T follicular helper cell (primary cell): ENCODE measurements at places on chromosomes 2 and 18.

DNA sequence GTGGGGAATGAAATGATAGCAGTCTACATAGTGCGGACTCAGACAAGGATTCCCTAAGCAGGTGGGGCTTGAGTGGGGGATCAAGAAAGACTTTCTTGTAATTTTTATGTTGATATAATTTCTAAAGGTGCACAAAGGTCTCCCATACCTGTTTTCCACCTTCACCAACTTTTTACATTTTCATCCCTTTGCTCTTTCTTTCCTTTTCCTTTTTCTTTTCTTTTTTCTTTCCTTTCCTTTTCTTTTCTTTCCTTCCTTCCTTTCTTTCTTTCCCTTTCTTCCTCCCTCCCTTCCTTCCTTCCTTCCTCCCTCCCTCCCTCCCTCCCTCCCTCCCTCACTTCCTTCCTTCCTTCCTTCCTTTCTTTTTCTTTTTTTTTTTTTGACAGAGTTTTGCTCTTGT, 10.1 kb upstream of the TRMT61B start:
- DNase-seq, result no peak

DNA sequence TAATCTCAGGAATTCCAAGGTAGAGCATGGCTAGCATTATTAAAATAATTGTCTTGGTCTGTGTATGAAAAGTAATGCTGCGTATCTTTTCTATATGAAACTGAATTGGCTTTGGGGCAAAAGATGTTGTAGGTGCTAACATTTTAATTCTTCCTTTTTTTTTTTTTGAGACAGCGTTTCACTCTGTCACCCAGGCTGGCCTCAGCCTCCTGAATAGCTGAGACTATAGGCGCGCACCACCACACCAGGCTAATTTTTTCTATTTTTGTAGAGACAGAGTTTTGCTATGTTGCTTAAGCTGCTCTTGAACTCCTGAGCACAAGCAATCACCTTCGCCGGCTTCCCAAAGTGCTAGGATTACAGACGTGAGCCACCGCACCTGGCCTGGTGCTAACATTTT, 172.6 kb upstream of the STON1 start:
- no peak for DNase-seq

DNA sequence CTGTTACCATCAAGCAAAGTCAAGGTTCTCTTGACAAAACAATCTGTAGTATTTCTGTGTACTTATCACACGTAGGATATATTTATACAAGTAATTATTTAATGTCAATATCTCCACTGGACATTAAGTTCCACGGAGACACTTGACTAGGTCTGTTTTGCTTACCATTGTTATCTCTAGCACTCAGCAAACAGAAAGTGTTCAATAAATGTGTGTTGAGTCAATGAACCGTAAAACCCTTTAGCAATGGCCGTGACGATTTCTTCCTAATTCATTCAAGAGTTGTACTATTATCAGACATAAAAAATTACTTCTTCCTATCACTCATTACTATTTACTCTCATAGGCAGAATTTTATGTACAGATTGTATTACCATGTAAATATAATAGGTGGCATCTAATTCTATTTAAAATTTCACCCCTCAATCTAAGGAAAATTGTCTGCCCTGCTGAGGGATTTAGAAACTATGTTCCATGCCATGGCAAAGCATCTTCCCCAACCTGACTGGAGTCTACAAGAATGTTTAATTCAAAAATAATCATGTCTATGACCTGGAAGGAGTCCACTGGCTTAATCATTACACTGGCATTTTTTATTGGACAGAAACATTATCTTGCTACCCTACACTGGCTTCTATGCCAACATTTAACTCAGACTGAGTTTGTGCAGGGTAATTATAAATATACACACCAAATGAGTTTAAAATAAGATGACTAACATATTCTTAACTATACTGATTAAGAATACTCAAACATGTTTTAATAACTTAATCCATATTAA, 301.9 kb downstream of the ZEB2 start:
- DNase-seq, result no peak

DNA sequence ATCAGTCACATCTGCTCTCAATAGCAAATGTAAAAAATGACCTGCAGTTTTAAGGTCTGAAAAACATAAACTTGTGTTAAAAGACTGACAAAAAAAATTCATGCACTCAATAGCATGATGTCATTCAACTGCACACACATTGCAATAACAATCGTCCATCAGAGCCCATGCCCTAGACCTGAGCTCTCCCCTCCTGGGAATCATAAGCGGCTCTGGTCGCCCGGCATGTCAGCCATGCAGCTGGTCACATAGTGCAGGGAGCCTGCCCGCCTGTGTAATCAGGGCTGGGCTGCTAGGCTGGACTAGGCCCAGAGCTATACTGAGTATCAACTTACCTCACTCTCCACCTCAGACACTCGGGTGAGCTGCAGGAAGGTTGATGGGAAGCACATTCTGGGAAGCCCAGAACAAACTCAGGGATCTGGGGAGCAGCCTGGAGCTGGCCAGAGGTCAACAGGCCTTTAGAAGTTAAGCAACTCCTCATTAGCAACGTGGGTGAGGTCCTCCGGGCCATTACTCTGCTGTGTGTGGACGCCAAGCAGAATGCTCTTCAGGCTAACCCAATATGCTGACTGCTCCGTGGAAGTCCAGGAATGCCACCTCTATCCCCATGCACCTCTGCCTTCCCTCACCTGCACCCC, 165.5 kb downstream of the TTC32 start:
- DNase-seq, result no peak

DNA sequence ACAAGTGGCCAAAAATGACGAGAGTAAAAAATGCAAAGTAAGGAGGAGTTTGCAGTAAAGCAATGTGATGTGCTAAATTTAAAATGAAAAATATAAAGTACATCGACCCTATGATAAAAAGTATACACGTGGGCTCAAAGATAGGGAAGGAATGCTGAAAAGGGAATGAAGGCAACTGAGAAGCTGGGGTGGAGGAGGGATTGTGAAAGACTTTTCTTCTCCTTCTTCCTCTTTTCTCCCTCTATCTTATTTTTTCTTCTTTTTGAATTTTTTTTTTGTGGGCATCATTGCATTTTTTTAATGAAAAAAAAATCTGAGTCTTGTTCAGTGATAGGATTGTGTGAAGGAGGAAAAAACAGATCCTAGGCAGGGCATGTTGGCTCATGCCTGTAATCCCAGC, 57.6 kb upstream of the STK17B start:
- DNase-seq, result no peak

- peak; percentile 27 for DNase-seq
Observed at GRCh38 chr2:55051026-55051866, 995 bp upstream of the RTN4 start.

GRCh38 chr2:240060977-240061591, 7.8 kb upstream of the OR6B3 start:
- DNase-seq, result peak; percentile 20

DNA sequence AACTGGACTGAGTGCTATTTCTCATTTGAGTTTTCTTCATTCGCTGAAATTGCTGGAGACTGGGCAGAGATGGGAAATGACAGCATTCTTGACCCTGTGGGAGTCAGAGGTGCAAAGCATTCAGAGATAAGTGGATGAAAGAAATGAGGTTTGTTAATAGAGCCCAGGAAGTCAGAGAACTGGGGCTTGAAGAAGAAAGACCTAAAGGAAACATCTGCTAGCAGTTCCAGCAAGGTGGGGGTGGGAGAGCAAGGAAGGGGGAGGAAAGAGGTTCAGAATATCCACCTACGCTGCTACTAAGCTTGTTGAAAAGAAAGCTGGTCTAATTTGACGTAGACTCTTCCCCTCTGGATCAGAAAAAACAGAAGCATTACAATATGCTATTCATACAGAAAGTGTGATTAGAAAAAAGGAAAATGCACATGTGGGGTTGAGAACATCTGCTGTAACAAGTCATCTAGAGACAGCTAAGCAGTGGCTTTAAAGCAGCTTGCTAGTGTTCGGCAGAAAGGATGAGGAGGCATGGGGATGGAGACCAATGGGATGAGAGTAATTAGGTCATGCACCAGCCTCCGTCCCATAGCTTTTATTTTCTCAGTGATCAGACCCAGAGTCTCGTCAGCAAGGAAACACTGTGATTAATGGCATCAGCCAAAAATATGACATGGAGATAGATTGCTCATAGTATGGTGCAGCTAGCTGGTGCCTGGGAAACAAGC, 29.7 kb downstream of the NAB1 start:
- DNase-seq, result no peak

GRCh38 chr2:239938651-239939486, 86.3 kb downstream of the NDUFA10 start:
- no peak for DNase-seq

- no peak for DNase-seq
Observed at GRCh38 chr18:23245461-23245860, 110.2 kb downstream of the CABLES1 start.

DNA sequence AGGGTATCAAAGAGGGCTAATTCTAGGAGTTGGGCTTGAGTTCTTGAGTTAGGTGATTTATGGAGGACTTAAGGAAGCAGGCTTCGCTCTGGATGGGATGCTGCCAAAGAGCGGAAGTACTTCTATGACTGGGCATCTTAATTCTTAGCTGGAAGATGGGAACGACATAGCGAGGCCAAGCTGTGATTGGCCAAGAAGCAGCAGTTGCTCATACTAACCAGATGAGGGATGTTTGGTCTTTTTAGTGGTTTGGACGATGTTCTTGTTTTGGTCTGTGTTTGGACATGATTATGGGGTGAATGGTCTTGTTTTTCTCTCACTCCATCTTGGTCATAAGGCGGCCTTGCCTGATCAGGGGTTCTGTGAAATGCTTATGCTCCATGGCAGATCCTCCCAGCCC, 133.7 kb downstream of the MSH2 start:
- no peak for DNase-seq

GRCh38 chr2:15688924-15689568, 97.4 kb downstream of the DDX1 start:
- DNase-seq, result no peak

DNA sequence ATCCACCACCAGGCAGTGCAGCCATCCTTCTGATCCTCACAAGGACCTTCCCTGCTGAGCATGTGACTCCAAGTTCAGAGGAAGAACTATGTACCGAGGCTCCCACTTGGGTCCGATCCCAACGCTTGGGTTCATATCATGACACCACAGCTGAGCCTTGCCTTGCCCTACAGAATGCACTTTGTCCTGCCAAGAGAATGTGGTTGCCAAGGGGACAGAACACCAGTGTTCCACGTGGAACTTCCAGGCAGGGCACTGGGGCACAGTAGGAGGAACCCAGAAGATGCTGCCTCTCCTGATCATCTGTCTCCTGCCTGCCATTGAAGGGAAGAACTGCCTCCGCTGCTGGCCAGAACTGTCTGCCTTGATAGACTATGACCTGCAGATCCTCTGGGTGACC, at the start of gene TEX51:
Gene TEX51, plus strand, starts transcription at position 255 of the 400 bp plus-strand sequence. Its CDS starts 29 bp downstream, at position 284.
- DNase-seq, result no peak
